Uterine smooth muscle cell (primary cell): ENCODE measurements at places on chromosomes 3 and 15. TPM values are rescaled to one million over a fixed set of nuclear protein-coding genes. Genes with fewer than 3 reads are reported as not detected.

The MAP2K5 gene
- total RNA-seq = 5.1 and 6.0 TPM in 2 replicates

The SOX2 gene
- total RNA-seq = not detected in 2 replicates

The STRIT1 gene
- not detected in 2 replicates for total RNA-seq

The SERINC4 gene
- total RNA-seq = 0.11 TPM in 1 of 2 replicates, not detected in the other

The FAM81A gene
- total RNA-seq = 0.66 and 1.00 TPM in 2 replicates

The GOLGA6C gene
- under 0.01 TPM in 1 of 2 replicates, not detected in the other for total RNA-seq

The NTRK3 gene
- total RNA-seq = under 0.01 TPM in 2 replicates

The KBTBD8 gene
- 3.2 and 4.0 TPM in 2 replicates for total RNA-seq

The SNX22 gene
- 0.33 and 0.87 TPM in 2 replicates for total RNA-seq
